ENCODE measurements at places on chromosomes 12 and 14.

DNA sequence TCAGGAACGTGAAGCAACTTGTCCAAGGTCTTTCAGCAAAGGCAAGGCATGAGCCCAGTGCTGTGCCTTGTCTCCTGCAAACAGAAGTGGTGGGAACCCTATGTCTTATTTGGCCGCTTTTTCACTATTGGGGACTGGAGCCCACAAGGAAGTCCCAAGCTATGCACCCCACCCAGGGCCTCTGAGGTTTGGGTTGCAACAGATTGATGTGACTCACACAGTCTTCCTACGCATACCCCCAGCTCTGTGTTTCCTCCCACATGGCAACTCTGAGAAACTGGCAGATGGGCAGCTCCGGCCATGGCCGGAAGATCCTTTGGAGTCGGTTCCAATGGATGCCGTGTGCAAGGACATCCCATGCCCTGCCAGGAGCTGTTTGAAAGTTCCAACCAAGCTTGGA is 28.3 kb upstream of the CMKLR1 start:
- DNase-seq: no peak

GRCh38 chr14:54342806-54343205 is 54.0 kb upstream of the CDKN3 start:
- no peak for DNase-seq

DNA sequence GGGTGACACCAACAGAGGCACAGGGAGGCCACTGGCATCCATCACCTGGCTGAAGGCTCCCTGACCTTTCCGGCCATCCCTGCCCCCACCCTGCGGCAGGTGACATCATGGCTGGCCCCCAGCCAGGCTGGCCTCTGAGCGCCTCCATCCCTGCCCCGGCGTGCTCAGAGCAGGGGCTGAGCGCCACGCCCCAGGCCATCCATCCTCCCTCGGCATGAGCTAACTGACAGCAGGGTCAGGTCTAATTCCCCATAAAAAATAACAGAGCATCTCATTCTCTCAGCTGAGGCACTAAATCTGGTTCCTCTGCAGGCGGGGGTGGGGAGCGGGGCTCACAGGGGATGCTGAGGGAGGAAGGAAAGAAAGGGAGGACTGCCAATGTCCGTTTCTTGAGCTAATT is 50.7 kb downstream of the PRIMA1 start:
- no peak for DNase-seq

- no peak for DNase-seq
Measured at GRCh38 chr12:89946518-89947135, 238.0 kb upstream of the ATP2B1 start.

DNA sequence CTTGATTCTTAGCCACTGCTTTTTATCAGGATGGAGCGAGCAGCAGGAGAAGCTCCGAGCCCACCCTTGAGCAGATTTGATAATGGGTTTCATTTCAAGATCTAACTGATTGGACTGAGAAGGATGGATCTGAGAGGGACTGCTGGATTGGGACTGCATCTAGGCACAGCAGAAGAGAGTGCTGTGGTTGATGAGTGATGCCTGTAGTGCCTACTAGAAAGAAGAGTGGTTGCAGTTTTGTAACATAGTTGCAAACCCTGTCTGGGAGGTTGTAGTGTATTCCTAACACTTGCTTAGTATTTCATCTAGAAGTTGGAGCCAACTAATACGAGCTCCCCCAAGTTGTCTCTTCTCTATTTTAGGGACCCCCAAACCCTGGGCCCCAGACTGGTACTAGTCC is 88.7 kb downstream of the ASCL1 start:
- no peak for DNase-seq

- DNase-seq: no peak
Measured at GRCh38 chr14:65639216-65639615, 226.7 kb downstream of the FUT8 start.

DNA sequence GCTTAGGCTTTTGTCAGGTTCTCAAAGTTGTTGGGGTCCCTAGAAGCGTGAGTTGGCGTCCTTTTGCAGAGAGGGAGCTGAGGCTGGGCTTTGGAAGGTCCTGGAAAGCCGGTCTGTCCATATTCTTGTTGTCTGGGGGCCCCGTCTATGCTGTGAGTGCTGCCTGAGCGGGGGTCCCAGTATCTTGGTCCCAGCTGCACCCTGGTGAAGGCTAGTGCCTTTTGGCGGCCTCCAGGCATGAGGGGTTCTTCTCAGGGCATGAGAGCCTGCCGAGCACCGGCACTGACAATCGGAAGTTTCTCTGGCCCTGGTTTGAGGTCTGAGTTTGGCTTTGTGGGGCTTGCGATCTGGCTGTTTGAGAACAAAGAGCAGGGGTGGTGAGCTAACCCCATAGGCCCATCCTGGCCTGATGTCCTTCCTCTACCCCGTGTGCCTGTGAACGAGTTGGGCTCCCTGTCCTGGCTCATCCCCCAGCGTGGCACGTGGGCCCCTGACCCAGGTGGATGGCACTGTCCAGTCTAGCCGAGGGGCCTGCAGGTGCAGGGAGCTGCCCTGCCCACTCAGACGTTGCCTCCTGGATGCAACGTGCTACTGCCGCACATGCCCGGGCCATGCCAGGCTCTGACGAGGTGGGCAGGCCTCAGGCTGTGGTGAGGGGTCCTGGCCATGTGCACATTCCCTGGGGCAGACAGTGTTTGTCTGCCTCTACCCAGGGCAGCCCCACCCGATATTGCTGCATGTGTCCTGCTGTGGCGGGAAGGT is 3.9 kb downstream of the CEP170B start:
- no peak for DNase-seq

GRCh38 chr12:124673801-124674617 is 106.6 kb upstream of the NCOR2 start:
- no peak for DNase-seq

- DNase-seq: peak; percentile 67
Measured at GRCh38 chr12:7130701-7131501, 730 bp downstream of the CLSTN3 start.

DNA sequence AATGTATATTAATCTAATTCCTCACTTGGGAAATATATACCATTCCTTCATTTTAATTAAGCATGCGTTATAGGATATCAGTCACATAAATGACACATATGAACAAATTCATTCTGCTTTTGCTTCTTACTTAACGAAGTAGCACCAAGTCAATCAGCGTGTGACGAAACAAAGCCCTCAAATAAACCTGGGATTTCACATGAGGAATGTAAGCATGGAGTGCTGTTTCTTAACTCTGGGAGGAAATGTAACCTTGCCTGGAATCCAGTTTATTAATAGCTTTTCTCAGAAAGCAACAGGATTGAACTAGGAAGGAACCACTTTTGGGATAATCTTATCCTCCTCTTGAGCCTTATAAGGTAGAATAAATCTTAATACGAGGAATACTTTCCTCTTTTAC is 72.0 kb downstream of the NIN start:
- no peak for DNase-seq

- DNase-seq: no peak
Measured at GRCh38 chr14:23060536-23061260, 3.4 kb upstream of the CDH24 start.

- no peak for DNase-seq
Measured at GRCh38 chr12:95380997-95381786, 92.8 kb upstream of the METAP2 start.

DNA sequence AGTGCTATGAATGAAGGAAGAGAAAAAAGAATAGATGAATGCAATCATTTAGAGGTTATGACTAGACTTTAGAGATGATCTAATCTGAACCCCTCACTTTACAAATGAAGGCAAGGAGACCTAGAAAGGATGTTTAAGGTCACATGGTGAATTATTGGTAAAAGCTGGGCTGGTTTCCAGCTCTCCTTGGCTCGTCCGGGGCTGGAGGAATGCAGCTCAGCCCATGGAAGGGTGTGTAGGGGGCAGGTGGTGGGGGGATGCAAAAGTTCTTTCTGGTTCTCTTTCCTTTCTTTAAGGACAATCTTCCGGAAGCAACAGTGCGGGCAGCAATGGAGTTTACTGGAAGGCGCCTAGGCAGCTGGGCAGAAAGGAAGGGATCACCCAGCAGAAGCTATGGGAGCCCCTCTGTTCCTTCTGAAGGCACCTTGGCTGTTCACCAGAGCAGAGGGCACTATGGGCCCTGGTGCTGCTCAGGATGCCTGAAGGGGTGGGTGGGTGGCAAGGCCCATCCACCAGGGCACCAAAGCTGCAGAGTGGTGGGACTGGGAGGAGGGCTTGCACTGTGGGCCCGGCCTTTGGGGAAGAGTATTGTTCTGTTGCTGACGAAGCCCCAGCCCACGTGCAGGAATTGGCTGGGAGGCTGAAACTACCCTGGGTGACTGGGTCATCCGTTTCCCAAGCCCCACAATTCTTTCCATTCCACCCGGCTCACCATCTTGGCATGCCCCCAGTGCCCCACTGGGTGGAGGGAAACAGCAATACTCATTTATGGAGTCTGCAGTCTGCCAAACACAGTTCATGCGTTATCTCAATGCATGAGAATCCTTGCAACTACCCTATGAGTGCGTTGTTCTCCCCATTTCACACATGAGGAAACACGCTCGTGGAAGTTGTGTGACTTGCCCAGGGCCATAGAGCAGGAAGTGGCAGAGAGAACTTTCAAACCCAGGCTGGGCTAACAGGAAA is 78.2 kb downstream of the IRF2BPL start:
- no peak for DNase-seq

DNA sequence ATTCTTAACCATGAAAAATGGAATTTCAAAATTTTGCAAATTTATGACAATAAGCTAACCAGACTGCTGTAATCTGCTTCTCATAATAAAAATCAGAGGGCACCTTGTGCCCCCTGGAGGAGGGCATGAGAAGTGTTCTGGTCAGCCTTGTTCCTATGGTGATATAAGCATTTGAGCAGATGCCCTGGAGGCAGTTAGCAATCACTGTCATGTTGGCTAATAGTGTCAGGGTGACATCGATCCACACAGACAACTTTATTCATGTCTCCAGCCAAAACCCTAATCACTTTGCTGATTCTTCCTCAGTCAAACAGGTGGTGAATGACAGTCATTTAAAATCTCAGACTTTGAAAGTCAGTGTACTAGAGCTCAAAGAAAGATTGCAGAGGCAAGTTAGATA is 943.0 kb downstream of the GALC start:
- DNase-seq: no peak

DNA sequence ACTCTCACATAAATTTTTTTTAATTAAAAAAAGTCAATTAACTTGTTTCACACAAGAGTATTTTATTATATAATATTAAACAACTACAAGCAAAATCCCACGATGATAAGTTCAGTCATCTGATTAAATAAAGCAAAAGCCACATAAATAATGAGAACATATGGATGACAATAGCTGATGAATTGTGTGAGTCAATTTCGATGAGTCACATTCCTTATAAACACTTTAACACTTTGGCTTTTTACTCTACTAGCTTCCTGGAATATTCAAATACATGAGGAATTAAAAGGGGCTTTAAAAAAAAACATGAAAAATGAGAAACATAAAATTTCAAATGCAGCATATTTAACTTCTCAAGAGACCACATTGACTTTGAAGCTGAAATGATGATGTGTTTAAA is 95.3 kb downstream of the BCAT1 start:
- DNase-seq: no peak

All from activated T-cell treated with anti-CD3 and anti-CD28 coated beads, Interleukin-2, amount 50 U/mL, for 24 hours (primary cell).